ENCODE measurements at places on chromosomes 3 and 15. TPM values are rescaled to one million over a fixed set of nuclear protein-coding genes. Genes with fewer than 3 reads are reported as not detected.

Gene TRAT1
- 100 TPM for total RNA-seq

Gene MRAS
- 0.13 TPM for total RNA-seq

Gene DUOXA2
- not detected for total RNA-seq

Gene GOLGA8G
- total RNA-seq = not detected

- DNase-seq = no peak
Observed at GRCh38 chr3:33299395-33300081, 22.3 kb downstream of the FBXL2 start.

GRCh38 chr3:7607676-7608075, 746.8 kb downstream of the GRM7 start:
- no peak for DNase-seq
